ENCODE measurements at places on chromosomes 12 and 14.

- no peak for DNase-seq
Measured at GRCh38 chr14:88737245-88737644, 55.5 kb downstream of the EML5 start.

- no peak for DNase-seq
Measured at GRCh38 chr12:119154435-119154818, 24.3 kb upstream of the HSPB8 start.

GRCh38 chr12:49345051-49345824 lies 1.4 kb upstream of the DNAJC22 start:
- DNase-seq: no peak

DNA sequence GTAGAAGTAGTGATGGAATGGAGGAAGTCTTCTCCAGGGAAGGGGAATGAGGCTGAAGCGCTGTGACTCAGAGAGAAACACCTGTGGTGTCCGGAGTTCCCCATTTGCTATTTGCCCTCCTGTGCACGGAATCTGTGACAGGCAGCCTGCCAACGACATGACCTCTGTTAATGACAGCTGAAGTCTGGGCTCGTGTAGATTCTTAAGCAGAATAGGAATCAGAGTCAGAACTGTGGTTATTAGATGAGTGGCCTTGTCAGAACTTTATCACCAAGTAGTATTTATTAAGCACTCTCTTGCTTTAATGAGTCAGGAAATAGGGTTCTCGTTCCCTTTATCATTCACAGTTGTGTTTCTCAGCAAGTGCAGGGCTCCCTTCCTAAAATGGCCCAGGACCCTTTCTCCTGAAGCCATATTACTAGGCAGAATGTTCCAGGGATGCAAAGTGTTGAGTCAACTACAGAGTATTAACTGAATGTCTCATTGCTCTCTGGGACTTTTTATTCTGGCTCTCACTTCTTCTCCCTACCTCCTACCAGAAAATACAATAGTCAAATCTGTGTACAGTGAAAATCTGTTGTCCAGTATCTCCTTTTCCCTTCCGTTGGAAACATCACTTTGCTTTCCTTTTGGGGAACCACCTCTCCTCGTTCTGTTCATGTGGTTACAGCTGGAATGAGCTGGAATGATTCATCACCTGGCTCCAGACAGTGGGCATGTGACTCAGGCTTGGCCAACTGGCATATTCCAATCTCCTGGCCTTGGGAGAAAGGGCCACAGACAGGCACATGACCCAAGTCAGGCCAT lies 77.8 kb upstream of the MAX start:
- peak; percentile 93 for DNase-seq

- DNase-seq: no peak
Measured at GRCh38 chr12:66159123-66159522, 10.7 kb downstream of the TMBIM4 start.

GRCh38 chr12:57454213-57454565 lies 918 bp upstream of the INHBE start:
- DNase-seq: no peak

DNA sequence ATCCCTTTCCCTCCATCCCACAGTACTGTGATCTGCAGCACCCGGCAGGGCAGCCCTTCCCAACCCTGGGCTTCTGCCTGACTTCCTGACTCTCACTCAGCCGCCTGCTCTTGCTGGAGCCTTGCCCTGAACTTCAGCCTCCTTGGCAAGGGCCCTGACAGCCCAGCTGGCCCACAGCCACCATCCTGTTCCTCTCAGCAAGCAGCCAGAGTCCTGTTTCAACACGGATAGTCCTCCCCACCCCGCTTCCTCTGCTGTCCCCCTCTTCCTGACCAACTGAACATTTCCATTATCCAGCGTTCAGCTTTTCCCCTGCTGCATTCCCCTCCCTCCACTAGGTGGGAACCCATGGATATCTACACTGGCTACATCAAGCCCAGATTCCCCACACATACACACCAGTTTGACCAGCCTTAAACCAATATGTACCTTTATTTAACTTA lies 74.0 kb upstream of the MDM1 start:
- DNase-seq: peak; percentile 79

Data from astrocyte (in vitro differentiated cells and primary cell).